ENCODE measurements at places on chromosomes 4 and X.
A peak's percentile ranks its signal among the peaks of the same experiment; 100 is the strongest.

DNA sequence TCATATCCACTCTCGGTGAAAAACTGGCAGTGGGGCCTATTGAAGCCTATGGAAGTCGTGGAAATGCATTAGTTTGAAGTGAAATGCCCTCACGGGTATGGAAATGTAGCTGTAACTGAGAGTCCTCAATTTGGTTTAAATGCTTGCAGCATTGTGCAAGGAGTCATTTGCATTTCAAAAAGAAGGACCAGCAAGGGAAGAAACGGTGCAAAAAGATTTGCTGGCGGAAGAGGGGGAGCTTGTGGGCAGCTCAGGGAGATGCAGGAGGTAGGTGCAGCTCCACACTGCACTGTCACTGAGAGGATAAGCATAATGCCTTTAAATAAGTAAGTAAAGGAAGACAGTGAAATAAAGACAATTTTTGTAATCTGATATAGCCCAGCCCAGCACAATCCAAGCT lies 400.4 kb upstream of the DIPK2B start:
- no peak for DNase-seq

DNA sequence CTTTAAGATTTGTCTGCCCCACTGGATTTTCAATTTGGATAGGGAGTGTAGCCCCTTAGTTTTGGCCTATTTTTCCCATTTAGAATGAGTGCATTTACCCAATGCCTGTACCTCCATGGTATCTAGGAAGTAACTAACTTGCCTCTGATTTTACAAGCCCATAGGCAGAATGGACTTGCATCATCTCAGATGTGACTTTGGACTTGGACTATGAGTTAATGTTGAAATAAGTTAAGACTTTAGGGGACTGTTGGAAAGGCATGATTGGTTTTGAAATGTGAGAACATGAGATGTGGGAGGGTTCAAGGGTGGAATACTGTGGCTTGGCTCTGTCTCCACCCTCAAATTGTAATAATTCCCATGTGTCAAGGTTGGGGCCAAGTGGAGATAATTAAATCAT lies 2480.2 kb downstream of the PCDH7 start:
- DNase-seq = no peak

DNA sequence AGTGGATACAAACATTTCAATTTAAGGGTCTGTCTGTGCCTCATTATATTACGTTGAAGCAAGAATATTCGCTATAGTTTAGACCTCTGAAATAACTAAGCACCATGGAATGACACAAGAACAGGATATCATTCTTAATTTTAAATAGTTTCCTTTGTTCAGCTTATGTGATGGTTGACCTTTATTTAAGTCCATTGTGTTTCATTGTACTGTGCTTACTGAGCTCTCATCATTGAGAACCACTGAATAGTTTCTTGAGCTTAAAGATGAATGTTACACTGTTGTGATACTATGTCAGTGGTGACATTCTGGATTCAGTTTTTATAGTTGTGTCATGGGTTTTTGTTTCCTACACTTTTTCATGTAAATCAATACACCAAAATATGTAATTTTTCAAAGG lies 239.3 kb downstream of the RPA4 start:
- DNase-seq = no peak

- no peak for DNase-seq
Measured at GRCh38 chr4:153541456-153542096, 75.4 kb downstream of the TMEM131L start.

DNA sequence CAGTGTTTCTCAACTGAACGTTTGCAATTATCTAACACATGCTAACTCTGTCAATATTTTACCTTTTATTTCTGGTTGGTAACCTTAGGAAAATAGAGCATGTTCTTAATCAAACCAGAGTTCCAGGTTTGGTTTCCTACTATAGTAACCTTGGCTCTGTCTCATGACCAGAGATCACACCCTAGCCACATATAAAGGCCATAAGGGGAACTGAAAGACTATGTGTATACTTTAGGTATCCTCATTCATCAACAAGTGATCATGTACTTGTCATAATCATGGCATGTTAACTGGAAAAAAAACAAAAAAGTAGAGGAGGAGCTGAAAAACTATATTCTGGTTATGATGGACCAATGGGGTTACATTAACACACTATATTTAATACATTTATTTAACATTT lies 302.4 kb downstream of the TEX13A start:
- DNase-seq = no peak

DNA sequence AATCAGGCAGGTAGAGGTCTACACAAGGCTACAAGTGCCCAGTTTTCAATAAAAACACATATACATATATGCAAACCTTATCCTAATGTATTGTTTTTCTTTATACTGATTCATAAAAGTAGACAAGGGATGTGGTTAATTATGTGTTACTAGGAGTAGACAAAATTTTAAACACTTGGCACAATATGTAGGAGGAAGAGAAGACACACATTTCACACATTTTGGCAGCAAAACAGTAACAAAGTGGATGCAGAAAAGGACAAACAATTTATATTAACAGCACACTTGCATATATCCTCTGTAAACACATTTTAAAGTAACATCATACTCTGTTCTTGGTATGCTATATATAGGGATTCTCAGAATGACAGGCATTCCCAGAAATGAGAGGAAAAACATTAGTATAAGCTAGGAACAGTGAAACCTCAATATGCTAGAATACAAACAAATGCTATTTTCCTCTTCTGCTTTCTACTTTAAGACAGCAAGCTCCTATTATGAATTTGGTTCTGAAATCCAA lies 63.8 kb downstream of the GPRIN3 start:
- no peak for DNase-seq

DNA sequence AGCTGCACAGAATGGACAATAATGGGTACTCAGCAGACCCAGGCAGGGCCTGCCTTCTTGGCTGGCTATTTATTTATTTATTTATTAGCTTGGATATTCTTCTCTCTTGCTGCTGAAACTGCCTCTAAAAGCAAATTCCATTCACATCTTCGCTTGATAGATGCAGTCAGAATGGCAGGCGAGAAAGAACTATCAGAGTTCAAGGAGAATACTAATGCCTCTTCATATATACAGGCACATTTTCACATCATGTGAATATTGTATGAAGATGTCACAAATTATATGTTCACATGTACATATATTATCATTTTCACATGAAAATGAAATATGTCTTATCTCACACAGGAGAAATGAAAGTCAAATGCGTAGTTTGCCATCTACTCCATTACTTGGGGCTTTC lies 479.7 kb upstream of the ATOH1 start:
- DNase-seq = no peak

DNA sequence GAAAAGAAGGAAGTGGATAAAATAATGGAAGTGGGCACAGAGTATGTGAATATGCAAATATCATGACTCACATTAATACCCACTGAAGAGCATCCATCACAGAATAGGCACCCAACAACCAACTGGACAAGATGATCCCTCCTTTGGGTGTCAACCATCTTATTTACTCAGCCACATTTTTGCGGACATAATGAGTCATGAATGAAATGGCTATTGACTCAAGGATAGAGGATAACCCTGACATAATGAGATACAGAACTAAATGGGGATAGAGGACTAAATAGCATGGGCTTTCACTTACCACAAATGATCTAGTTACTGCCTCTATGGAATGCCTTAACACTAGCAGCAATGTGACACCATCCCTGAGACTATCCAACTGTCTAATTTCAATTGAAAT lies 224.7 kb downstream of the ANTXR2 start:
- DNase-seq = no peak

DNA sequence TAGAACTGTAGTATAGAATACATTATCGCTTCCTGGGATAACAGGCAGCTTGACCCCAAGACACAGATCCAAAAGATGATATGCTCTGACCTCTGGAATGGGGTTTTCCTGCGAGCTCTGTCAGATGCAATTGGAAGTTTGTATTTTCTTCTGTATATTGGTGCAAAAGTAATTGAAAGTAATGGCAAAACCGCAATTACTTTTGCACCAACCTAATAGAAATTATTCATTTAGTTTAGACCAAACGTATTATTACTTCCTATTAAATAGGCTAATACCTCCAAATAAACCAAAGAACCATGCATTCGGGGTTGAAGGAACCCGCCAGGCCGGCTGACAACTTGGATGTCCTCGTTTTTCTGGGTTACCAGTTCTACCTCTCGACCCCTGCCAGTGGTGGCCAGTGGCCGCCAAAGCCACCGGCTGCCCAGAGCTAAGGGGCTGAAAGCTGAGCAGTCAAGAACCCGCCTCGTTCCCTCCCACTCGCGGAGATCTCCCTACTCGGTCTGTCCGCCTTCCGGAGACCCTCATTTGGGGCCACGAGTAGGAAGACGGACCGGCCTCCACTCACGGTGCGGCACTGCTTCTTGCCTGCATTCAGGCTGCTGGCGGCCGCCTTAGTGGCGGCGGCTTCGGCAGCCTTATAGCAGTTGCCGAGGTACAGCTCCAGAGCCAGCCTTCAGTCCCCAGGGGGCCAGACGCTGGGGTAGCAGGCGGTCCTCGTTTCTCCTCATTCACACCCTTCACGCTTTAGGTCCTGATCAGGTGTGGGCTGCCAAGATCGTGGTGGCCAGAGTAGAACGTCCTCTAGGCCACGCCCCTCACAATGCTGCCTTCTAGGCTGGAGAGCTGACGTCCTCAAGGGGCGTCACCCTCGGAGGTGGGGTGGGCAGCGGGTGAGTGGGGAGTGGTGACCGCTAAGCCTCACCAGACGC lies 121.9 kb downstream of the RBMX2 start:
- no peak for DNase-seq

DNA sequence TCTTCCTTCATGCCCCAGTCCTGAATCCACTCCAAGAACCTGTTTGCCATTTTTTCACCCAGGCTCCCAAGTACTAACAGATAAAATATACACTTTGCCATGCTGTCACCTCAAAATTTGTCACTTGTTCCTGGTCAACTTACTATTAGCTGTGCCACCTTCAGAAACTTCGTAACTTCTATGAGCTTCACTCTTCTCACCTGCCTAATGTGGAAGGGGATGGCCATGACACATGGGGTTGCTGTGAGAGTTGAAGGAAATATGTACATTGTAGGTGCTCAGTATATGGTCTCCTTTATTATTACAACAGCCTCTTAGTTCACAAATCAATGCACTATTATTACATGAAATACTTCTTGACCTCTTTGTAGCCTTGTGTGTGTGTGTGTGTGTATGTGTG lies 10.4 kb downstream of the TMSB4X start:
- no peak for DNase-seq

DNA sequence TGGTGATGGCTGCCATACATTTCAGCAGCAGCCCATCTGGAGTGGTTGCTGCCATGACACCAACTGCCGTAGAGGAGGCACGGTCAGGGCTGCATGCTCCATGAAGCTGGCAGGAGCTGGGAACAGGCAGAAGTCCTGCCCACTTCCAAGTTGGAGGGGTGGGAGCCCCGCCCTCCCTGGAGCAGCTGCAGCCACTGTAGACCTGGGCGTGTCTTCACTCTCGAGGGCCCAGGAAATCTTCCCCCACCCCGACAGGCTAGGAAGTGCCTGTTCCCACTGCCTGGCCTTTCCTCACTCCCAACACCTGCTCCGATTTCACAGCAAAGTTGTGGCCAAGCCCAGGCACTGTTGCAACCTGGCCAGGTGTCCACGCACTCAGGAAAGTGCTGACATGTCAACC lies 42.3 kb downstream of the NALF2 start:
- DNase-seq = no peak

DNA sequence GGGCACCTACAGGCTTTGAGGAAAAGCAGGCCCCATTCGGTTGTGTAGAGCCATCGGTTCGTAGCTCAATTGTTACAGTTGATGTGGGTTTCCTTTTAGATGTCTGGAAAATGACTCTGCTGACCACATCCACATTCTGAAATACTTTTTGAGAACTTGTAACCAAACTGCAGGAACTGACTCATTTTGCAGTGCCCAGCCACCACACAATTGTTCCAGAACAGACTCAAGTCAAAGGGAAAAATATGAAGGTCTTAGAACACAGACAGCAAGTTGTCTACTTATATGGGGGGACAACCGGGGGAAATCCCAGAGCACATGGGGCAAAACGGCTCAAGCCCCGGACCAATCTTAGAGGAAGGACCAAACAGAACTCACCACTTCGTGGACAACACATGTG lies 557.6 kb upstream of the DIPK2B start:
- no peak for DNase-seq

- DNase-seq = no peak
Measured at GRCh38 chrX:22575161-22575845, 302.6 kb downstream of the CBLL2 start.

DNA sequence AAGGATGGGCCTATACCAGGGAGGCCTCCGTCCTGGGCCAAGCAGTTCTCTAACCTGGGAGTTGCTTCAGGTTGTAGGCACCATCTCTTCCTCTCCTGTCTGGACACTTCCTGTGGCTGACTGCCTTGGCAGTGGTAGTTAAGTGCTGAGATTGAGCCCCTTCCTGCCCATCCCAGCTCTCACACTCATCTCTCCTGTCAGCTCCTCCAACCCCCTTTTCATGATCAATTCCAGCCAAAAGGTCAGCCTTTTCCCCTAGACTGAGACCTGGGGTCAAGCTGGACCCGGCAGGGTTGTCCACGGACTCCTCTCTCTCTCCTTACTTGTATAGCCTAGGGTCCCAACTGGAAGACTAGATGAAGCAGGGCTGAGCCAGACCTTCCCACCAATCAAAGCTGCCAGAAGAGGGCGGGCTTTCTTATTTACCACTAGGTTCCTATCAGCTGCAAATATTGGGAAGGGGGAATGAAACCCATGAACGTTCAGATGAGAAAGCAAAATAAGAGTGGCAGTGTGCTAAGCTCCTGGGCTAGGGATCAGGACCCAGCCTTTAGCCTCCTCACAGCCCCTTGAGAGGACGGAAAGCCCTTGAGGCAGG lies 34.5 kb downstream of the KDM5C start:
- no peak for DNase-seq

DNA sequence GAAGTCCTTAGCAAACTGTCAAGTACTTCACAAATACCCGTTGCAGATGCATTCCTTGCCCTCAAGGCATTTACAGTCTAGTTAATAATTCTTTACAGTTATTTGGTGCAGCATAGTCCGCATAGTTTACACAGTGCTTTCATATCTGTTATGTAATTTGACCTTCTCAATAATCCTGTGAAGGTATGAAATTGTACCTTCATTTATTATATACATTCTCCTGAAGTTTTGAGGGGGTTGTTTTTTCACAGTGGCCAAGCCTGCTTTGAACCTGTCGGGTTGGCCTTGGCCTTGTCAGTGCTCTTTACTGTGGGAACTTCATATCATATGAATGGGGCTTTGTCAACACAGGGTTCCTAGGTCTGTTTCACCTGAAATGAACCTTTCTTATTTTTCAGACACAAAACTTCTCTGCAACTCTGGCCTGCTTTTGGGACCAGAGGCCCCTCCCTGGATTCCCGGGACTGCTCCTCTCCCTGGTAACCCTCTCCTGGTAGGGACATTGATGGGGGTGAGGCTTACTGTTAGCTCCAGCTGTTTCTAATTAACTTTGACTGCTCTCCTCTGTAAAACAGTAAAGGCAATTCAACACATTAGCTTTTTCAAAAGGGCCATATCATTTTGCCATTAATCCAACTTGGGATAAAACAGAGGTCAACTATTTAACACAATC lies 9.1 kb downstream of the IGFBP7 start:
- DNase-seq = no peak

- no peak for DNase-seq
Measured at GRCh38 chr4:164892018-164892417, 15.0 kb downstream of the APELA start.

- peak; percentile 71 for DNase-seq
Measured at GRCh38 chr4:8176547-8177399, 18.2 kb upstream of the ABLIM2 start.

Data from GM12892 (cell line).